ENCODE measurements at places on chromosomes 6 and 20.
A peak's percentile ranks its signal among the peaks of the same experiment; 100 is the strongest.

DNA sequence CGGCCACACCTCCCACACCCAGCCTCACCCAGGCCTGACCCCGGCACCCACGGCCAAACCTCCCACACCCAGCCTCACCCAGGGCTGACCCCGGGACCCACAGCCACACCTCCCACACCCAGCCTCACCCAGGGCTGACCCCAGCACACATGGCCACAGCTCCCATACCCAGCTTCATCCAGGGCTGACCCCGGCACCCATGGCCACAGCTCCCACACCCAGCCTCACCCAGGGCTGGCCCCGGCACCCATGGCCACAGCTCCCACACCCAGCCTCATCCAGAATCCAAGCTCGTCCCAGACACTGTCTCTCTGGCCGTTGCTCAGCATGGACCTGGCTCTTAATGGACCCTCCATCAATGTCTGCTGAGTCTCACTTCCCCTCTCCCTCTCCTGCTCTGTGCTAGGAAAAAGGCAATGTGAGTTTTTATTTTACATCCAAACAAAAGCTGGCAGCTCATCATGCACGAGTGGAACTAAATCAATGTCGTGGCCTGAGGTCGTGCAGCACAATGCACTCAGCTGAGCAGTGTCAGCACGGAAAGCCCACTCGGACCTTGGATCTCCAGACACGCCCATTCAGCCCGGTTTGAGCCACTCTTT is 36.1 kb downstream of the NINL start:
- no peak for DNase-seq

GRCh38 chr6:79277109-79277508 is 42.6 kb upstream of the HMGN3 start:
- peak; percentile 56 for DNase-seq

- no peak for DNase-seq
These were observed 305.5 kb downstream of the SLC35F1 start for GRCh38 chr6:118212451-118213173.

DNA sequence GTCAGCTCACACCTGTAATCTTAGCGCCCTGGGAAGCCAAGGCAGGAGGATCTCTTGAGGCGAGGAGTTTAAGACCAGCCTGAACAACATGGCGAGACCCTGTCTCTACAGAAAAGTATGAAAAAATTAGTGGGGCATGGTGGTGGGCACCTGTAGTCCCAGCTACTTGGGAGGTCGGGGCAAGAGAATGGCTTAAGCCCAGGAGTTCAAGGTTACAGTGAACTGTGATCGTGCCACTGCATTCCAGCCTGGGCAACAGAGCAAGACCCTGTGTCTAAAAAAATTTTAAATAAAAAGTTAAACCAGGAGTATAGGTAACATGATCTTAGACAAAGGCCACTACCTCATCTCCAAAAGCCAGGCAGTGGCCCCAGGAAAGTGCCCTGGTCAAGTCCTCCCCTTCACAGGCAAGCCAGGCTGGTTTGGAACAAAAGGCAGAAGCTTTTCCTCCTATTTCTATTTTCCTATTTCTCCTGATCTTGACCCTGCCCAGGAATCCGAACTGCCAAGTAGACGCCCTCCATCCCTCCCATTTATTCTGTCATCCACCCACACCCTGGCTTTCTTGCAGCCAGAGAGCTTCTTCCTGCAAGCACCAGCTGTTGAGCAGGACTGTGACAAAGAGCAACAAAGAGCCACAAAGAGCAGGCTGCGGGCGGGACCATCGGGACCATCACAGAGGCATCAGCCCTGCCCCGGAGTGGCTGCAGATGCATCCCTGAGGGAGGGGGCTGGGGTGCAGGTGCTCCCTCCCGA is 149.9 kb upstream of the AFDN start:
- DNase-seq: no peak
